ENCODE measurements at places on chromosomes 2 and 18.
A peak's percentile ranks its signal among the peaks of the same experiment; 100 is the strongest.

DNA sequence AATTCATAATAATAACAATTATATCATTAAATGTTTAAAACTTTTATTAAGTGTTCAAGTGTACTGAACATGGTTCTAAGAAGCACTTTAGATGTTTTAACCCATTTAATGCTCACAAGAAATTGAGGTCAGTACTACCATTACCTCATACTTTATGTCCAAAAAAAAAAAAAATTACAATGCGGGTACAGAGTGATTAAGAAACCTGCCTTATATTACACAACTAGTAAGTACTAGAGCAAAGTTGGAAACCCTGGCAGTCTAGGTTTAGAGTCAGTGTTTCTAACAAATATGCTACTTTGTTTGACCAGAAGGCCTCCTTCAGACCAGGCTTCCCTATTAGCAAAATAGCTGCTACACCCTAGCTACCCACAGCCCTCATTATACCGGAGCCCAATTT is 28.5 kb downstream of the PLEKHM3 start:
- no peak for DNase-seq
- H3K27me3 ChIP-seq: no peaks in the 10 kb centered on the region
- no peak overlapping the region for H3K4me3 ChIP-seq
- no peak overlapping the region for H3K27ac ChIP-seq
- H3K4me1 ChIP-seq: no peaks in the 10 kb centered on the region
- H3K36me3 ChIP-seq: peaks cover 5% of the 10 kb centered on the region

DNA sequence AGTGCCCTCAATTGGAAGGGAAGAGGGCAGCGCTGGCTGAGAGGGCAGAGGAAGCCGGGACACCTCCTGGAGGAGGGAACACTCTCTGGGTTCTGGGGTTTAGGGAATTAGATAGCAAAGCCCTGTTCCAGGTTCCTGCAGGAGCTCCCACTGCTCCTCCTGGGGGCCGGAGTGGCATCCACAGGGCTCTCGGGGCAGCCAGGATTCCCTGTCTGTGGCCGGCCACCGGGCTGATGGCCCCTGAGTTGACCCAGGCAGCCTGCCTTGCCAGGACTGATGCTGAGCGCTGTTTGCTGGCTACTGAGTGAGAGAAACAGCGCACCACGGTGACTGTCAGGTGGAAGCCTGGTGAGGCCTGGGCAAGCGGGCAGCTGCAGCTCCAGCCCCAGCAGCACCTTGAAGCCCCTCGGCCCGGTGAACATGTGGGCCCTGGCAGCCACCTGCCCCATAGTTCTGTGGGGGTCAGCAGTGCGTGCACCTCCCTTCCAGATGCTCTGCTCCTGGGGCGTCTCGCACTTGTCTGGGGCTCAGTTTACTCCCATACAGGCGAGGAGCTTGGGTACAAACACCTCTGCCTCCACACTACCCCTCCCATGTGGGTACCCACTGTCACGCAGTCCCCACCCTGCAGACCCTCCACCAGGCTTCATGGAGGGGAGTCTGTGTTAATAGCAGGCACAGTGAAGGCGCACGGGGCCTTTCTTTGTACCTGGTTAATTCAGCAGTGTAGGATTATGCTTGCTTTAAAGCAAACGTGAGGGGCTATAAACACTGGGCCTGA is 7.7 kb upstream of the ALLC start:
- peak overlapping the region; percentile 81 for H3K4me3 ChIP-seq
- H3K4me1 ChIP-seq: peaks cover 10% of the 10 kb centered on the region
- no peaks in the 10 kb centered on the region for H3K36me3 ChIP-seq
- no peaks in the 10 kb centered on the region for H3K27me3 ChIP-seq
- DNase-seq: no peak

DNA sequence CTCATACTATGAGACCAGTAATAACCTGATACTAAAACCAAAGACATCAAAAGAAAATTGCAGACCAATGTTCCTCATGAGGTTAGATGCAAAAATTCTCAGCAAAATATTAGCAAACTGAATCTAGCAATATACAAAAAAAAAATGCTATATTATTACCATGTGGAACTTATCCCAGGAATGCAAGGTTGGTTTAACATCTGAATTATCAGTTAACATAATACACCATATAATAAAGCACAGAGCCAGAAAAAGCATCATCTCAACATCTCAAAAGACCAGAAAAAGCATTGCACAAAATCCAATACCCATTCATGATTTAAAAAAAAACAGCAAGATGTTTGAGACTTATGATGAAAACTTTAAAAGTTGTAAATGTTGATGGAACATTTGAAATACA is 8.3 kb upstream of the ZCCHC2 start:
- H3K4me3 ChIP-seq: no peak overlapping the region
- no peak overlapping the region for H3K27ac ChIP-seq
- no peaks in the 10 kb centered on the region for H3K27me3 ChIP-seq
- no peak for DNase-seq

- no peak for DNase-seq
- H3K4me3 ChIP-seq: no peak overlapping the region
- H3K4me1 ChIP-seq: peaks cover 12% of the 10 kb centered on the region
- H3K36me3 ChIP-seq: peaks cover 11% of the 10 kb centered on the region
- no peak overlapping the region for H3K27ac ChIP-seq
- H3K27me3 ChIP-seq: no peaks in the 10 kb centered on the region
Measured at GRCh38 chr2:230564805-230565779, 147.6 kb upstream of the CAB39 start.

DNA sequence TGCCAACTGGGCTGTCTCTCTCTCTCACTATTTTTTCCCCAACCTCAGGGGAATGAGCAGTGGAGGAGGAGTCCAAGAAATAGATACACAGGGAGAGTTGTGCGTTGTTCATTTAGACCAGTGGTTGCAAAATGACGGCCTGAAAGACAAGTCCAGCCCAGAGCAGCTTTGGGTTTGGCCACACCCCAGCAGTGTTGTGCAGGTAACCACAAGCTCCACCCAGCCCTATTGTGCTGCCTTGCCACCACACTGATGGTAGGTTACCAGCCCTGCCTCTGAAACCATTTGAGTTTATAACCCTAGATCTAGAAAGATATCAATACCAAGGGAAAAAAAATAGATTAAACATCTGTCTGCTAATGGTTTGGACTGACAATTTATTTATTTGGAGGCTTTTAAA is 144.3 kb downstream of the CMPK2 start:
- no peak overlapping the region for H3K4me3 ChIP-seq
- peaks cover 2% of the 10 kb centered on the region for H3K27me3 ChIP-seq
- H3K36me3 ChIP-seq: no peaks in the 10 kb centered on the region
- no peak overlapping the region for H3K27ac ChIP-seq
- no peak for DNase-seq
- H3K4me1 ChIP-seq: no peaks in the 10 kb centered on the region

GRCh38 chr2:241324775-241325174 is 9.1 kb downstream of the SEPTIN2 start:
- H3K27ac ChIP-seq: no peak overlapping the region
- DNase-seq: no peak
- peaks cover 31% of the 10 kb centered on the region for H3K4me1 ChIP-seq
- no peaks in the 10 kb centered on the region for H3K27me3 ChIP-seq
- H3K4me3 ChIP-seq: no peak overlapping the region

- peaks cover 22% of the 10 kb centered on the region for H3K36me3 ChIP-seq
- H3K27me3 ChIP-seq: no peaks in the 10 kb centered on the region
- peak overlapping the region; percentile 98 for H3K4me3 ChIP-seq
Measured at GRCh38 chr2:101307950-101308431, 510 bp downstream of the RNF149 start.

DNA sequence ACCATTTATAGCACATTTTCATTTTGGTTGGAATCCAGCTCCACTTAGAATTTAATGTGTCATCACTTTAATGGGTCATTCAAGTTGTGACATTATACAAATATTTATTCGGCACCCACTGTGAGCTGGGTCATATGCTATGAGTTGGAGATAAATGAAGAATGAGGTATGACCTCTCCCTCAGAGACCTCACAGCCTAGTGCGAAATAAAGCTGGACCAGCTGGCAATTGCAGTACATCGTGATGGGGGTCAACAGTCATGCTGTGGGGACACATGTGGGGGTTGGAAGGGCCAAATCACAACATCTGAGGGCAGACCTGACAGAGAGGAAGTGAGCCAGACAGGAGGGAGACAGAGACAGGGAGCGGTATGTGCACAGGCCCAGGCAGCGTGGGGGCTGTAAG is 175.4 kb downstream of the MAIP1 start:
- no peaks in the 10 kb centered on the region for H3K4me1 ChIP-seq
- DNase-seq: no peak
- no peaks in the 10 kb centered on the region for H3K36me3 ChIP-seq
- no peak overlapping the region for H3K4me3 ChIP-seq

DNA sequence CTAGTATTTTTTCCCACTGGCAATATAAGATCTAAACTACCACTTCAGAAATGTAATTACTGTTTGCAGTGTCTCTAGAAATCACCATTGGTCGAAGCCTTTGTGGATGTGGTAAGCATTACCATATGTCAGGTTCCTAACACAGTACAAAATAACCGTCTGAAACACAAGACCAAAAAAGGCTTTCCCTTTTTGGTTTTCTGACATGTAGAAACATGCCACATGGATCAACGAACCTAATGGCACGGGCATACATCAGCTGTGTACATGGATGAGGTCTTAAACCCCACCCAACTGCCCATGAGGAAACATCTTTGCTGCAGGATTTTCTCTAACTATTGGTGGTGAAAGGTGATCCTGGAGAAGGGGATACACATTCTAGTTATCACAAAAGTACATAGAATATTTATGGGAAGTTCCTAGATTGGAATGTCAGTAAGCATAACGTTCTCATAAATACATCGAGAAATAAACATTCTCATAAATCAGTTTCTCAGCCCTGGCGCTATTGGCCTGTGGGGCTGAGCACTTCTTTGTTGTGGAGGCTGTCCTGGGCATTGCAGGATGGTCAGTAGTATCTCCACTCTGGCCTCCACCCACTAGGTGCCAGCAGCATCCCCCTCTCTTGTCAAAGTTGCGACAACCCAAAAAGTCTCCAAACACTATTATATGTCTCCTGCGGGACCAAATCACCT is 9.0 kb downstream of the VIT start:
- no peaks in the 10 kb centered on the region for H3K4me1 ChIP-seq
- H3K27me3 ChIP-seq: peaks cover 3% of the 10 kb centered on the region
- DNase-seq: no peak

DNA sequence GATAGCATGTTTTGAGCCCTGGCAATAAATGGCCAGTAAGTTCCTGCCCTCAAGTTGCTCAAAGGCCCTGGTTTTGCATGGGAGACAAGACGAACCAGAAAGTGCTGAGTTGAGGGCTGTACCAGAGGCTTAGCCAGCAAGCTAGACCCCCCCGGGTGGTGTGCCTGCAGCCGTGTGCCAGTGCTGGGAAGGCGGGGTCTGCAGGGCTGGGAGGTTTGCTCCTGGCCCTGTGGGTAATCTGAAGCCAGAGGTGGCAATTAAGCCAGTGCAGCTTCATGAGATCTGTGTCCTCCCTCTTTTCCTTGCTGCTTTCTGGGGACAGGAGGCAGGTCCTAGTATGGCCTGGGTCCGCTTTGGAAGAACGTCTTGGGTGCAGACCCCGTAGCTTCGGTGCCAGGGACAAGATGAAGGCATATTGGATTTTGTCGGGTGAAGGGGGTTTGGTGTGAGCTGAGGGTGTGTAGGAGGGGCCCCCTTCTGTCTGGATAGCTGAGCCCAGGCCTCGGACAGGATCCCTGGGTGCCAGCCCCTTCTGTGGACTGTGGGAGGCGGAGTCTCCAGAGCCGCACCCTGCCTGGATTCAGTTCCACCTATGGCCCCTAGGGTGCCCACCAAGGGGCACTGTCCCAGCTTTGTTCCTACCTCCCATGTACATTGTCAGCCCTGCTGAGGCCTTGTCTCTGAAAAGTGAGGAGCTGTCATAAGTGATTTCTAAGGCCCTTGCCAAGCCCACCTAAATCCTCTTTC is 15.6 kb downstream of the ATOH8 start:
- DNase-seq: no peak
- H3K27ac ChIP-seq: no peak overlapping the region
- H3K4me3 ChIP-seq: no peak overlapping the region

Data from activated naive CD8-positive, alpha-beta T cell treated with anti-CD3 and anti-CD28 coated beads, Interleukin-2, amount 10 ng/mL, durations not matched to agents 7 days and 5 days (primary cell).